ENCODE measurements at places on chromosomes 11 and 22. TPM values are rescaled to one million over a fixed set of nuclear protein-coding genes. Genes with fewer than 3 reads are reported as not detected.

Gene GRAMD1B
- total RNA-seq = 1.0 TPM

Gene SEPTIN3
- total RNA-seq = 0.04 TPM

Gene EHF
- total RNA-seq = 388 TPM

Gene GPHA2
- not detected for total RNA-seq

Gene ANGPTL5
- 0.29 TPM for total RNA-seq

Gene KCNK4
- total RNA-seq = not detected

Gene PKNOX2
- 1.1 TPM for total RNA-seq

Gene GLYATL1
- not detected for total RNA-seq

Gene FAM181B
- 0.57 TPM for total RNA-seq

Gene APOBEC3F
- 2.6 TPM for total RNA-seq

Gene TSSK2
- total RNA-seq = 0.18 TPM

Gene C22orf42
- not detected for total RNA-seq

Gene SEPTIN5
- total RNA-seq = 36.2 TPM

Gene HEPHL1
- total RNA-seq = 103 TPM

Gene PVALB
- total RNA-seq = not detected

Gene TOM1
- total RNA-seq = 116 TPM

Gene EXPH5
- total RNA-seq = 24.9 TPM

Gene TRIM29
- 787 TPM for total RNA-seq

Gene RASD2
- total RNA-seq = not detected

Gene SSTR3
- not detected for total RNA-seq

Gene MRPL16
- 41.6 TPM for total RNA-seq

Gene C11orf65
- total RNA-seq = not detected

Gene PATE4
- total RNA-seq = not detected

Gene C11orf24
- 13.5 TPM for total RNA-seq

Gene SYT7
- total RNA-seq = 1.7 TPM

Gene ABCG4
- 0.38 TPM for total RNA-seq

Gene ZBTB44
- 76.7 TPM for total RNA-seq

Gene SCN4B
- total RNA-seq = 1.3 TPM

Gene HARBI1
- 4.2 TPM for total RNA-seq

Gene STK33
- total RNA-seq = 2.9 TPM

Gene SHANK2
- total RNA-seq = 12.6 TPM

Gene SLC39A13
- 15.1 TPM for total RNA-seq

Gene CSF2RB
- total RNA-seq = 6.1 TPM

Gene OR8D1
- total RNA-seq = not detected

Gene FXYD2
- not detected for total RNA-seq

Gene DDTL
- not detected for total RNA-seq

Gene OR56A5
- total RNA-seq = not detected

Gene PDGFD
- 0.66 TPM for total RNA-seq

Gene TUB
- total RNA-seq = 6.1 TPM

Gene CD248
- 13.2 TPM for total RNA-seq

Measured in esophagus squamous epithelium (tissue), 5 donors.